Neural cell (in vitro differentiated cells): ENCODE measurements at places on chromosomes 6 and 20. TPM values are rescaled to one million over a fixed set of nuclear protein-coding genes. Genes with fewer than 3 reads are reported as not detected.

The TTBK1 gene
- 4.2 and 6.8 TPM in 2 replicates for polyA plus RNA-seq

The GUCA1A gene
- polyA plus RNA-seq: 0.24 and 0.78 TPM in 2 replicates

The RRP36 gene
- 73.1 and 79.2 TPM in 2 replicates for polyA plus RNA-seq

The SMIM29 gene
- 78.8 and 82.1 TPM in 2 replicates for polyA plus RNA-seq

The LBP gene
- polyA plus RNA-seq: not detected in 2 replicates

The ZBTB24 gene
- 5.5 and 6.0 TPM in 2 replicates for polyA plus RNA-seq

The MCCD1 gene
- polyA plus RNA-seq: not detected in 2 replicates

The GSTA3 gene
- not detected in 2 replicates for polyA plus RNA-seq

The RRAGD gene
- polyA plus RNA-seq: 32.2 and 34.1 TPM in 2 replicates

The XKR7 gene
- polyA plus RNA-seq: 9.6 and 12.8 TPM in 2 replicates

The MYBL2 gene
- polyA plus RNA-seq: not detected in 2 replicates

The CST3 gene
- polyA plus RNA-seq: 52.4 and 54.6 TPM in 2 replicates

The EPPIN gene
- polyA plus RNA-seq: not detected in 2 replicates

The MATN4 gene
- not detected in 2 replicates for polyA plus RNA-seq

The OR2H1 gene
- not detected in 2 replicates for polyA plus RNA-seq

The RHAG gene
- polyA plus RNA-seq: not detected in 2 replicates

The BNIP5 gene
- not detected in 2 replicates for polyA plus RNA-seq

The SLC52A3 gene
- polyA plus RNA-seq: not detected in 2 replicates

The ULBP1 gene
- polyA plus RNA-seq: 0.22 and 0.38 TPM in 2 replicates
